Stimulated activated CD4-positive, alpha-beta T cell treated with anti-CD3 and anti-CD28 coated beads, Interleukin-12 subunit alpha, Interleukin-12 subunit beta, amount 100 ng/mL, for 24 hours (primary cell): ENCODE measurements at places on chromosomes 13 and 19.

GRCh38 chr13:100514788-100515409 lies 73.7 kb downstream of the GGACT start:
- peak; percentile 52 for DNase-seq

DNA sequence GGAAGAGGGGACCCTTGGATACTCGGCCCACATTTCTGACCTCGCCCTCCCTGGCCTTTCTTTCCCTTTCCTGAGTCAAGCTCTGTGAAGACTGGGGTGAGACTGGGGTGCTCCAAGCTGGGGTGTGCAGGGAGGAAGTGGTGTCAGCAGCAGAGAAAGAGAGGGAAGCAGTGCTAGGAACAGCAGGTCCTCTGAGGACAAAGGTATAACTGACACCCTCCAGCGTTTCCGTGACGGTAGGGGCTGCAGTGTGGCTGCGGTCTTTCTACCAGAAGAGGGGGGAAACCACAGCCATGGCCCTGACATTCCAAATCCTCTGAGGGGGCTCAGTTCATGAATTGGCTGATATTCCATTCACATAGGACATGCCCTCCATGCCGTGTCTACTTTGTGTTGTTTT lies 1.1 kb downstream of the KIR3DL2 start:
- DNase-seq: no peak

- DNase-seq: no peak
Measured at GRCh38 chr19:41424335-41425173, 2.6 kb downstream of the B3GNT8 start.

DNA sequence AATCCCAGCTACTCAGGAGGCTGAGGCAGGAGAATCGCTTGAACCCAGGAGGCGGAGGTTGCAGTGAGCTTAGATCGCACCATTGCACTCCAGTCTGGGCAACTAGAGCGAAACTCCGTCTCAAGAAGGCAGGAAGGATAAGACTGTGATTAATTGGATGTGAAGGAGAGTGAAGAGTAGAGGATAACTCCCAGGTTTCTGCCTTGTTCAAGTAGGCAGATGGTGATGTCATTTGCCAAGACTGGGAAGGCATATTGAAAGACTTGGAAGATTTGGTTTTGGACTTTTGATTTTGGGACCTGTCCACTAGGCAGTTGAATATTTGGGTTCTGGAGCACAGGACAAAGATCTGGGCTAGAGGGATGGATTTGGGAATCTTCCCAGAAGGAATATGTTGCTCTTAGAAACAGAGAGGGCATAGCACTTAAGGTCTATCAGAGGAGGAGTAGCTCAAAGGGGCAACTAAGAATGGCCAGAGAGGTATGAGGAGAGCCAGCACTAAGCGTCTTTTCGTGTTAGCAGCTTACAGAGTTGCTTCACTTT lies 20.0 kb downstream of the GARRE1 start:
- no peak for DNase-seq

- DNase-seq: no peak
Measured at GRCh38 chr19:33110137-33110910, 21.6 kb upstream of the WDR88 start.

- no peak for DNase-seq
Measured at GRCh38 chr19:28889941-28890670, 322.8 kb downstream of the UQCRFS1 start.

DNA sequence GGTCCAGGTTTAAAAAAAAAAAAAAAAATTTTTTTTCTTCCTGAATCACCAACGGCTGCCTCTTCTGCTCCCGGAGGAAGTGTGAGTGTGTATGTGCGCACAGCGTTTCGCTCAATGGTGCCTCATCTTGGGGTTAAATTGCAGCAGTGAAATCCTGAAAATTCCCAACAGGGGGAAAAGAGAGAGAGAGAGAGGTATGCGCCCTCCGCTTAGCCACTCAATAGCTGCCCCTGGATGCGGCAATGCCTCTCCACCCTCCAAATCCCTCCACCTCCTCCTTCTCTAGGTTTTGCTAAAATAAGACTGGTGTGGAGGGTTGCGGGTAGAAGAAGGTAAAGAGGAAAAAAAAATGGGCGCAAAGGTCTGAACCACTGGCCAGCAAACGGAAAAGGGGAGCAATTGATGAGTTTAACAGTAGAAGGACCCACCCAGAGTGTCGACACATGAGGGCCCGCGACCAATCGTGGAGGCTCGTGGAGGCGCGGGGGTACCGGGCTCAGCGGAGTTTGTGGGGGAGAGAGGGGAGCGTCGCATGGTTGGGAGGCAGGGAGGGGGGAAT lies 853 bp upstream of the CACNA1A start:
- no peak for DNase-seq

GRCh38 chr19:39558624-39559117 lies 18.7 kb upstream of the EID2 start:
- no peak for DNase-seq

GRCh38 chr19:3753631-3754410 lies 7.7 kb downstream of the APBA3 start:
- no peak for DNase-seq

DNA sequence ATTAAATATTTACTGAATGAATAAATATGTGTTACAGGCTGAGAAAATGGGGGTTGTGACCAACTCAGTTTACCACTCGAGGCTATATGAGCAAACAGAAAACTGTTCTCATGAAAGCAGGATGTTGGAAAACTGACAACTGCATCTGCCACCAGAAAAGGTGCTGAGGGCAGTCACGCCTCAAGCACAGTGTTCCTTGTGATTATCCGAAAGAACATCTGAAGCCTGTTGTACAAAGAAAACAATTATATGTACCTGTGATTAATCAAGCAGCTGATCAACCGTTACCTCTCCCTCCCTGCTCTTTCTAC lies 6.2 kb upstream of the KLK13 start:
- no peak for DNase-seq

DNA sequence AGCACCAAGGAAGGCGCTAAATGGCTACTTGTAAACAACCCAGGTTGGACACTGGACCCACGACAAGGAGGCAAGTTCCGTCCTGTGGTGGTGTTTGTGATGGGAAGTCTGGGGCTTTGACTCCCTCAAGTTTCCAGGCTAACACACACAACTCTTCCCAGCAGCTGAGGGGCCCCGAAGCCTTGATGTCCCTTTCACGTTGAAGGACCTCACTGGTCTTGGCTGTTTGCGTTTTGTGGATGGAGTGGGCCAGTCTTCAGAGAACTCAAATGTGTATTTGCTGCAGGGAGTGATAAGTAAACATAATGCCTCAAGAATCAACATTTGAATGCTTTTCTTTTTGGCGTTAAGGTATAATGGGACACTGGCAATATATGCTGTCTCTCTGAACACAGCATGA lies 199.2 kb downstream of the TM9SF2 start:
- no peak for DNase-seq

DNA sequence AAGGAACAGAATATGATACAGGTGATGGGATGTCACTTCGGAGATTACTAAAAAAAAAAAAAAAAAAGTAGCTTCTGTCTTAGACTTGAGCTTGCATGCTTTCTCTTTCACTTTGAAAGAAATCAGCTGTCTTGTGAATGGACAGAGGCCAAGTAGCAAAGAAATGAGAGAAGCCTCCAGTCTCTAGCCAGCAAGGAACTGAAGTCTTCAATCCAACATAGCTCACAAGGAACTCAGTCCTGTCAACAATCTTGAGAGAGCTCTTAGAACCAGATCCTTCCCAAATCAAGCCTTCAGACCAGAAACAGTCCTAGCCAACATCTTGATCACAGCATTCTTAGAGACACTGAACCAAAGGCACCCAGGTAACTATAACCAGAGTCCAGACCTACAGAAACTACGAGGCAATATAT lies 7.7 kb downstream of the N4BP2L2 start:
- no peak for DNase-seq

GRCh38 chr13:42364613-42365000 lies 92.7 kb downstream of the AKAP11 start:
- DNase-seq: no peak

DNA sequence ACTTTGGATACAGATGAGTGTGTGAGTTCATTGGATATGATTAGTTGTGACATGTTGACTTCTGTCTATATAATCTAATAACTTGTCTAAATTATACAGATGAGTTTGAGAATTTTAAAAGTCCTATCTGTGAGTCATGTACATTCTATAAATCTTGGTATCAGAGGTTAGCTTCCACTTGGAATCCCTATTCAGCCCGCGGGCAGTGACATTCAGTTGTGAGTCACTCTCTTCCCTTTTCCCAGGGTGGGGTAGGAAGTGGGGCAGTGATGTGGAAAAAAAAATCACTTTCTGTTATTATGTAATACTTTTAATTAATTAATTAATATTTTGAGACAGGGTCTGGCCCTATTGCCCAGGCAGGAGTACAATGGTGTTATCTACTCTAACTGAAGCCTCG lies 33.0 kb upstream of the ZNF808 start:
- DNase-seq: no peak

DNA sequence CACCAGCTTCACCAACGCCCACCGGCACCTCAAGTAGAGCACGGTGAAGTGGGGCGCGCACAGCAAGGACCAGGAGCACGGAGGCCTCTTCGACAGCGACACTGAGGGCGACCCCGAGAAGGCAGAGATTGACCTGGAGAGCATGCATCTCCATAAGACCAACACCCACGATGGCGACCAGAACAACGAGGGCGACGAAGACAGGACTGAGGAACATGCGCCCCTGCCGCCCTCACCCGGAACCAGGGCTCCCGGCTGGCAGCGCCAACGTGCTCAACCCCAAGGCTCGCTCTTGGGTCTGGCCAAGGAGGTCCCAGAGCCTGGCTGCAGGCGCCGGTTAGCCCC lies 18.5 kb upstream of the RNF17 start:
- no peak for DNase-seq

DNA sequence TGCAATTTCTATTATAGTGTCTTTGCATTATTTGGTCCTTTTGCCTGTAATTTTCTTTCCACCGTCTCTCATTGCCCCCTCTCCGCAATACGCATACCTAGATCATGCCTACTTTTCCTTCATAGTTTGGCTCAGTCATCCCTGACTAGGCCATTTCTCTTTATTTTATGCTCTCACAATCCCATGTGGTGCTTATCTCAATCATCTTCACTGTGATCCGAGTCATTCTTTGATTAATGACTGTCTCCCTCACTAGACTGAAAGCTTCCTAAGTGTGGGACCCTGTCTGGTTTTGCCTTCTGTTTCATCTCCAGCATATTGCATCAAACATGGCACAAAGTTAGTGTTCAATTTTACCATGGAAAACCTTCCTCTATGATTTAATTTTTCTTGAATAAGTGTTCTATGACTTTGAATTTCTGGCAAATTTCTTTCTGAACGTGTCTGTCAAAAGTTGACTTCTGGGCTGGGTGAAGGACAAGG lies 43.7 kb upstream of the OLFM4 start:
- no peak for DNase-seq

- no peak for DNase-seq
Measured at GRCh38 chr13:69948016-69948415, 159.6 kb upstream of the ATXN8OS start.

- DNase-seq: no peak
Measured at GRCh38 chr13:95222733-95223018, 78.6 kb downstream of the ABCC4 start.

DNA sequence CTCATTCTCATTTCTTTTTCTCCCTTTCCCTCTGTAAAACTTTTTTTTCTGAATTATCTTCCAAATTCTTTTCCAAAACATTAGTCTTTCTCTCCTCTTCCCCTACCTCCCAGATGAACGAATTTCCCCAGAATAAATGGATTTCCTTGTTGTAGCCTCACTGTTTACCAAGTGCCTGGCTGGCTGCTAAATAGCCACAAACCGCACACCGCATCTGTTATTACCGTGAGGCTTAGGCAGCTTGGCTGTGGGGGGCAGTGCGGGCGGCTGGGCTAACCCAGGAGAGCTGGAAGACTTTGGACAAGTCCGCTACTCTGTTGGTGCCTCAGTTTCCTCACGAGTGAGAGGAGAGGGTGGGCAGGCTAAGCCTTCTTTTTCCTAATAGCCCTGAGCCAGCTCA lies 10.7 kb downstream of the IL17D start:
- DNase-seq: no peak

DNA sequence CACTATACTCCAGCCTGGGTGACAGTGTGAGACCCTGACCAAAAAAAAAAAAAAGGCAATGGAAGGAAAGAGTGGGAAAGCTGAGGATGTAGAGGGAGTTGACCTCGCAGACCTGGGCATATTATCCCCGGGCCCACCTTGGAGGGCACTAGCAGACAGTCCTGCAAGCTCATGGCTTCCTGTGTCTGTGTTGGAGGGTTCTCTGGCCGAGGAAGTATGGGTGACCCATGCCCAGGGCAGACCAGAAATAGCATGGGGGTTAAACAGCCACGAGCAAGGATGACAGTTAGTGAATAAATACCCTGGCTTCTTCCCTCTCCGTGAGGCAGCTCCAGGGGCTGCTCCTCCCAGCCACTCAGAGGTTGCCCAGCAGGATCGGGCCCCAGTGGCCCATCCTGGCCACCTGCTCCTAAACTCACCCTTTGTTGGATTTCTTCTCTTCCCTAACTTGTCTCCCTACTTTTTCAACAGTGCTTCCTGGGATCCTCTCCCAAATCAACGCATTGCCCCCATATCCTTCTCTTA lies 485.8 kb downstream of the ZNF536 start:
- DNase-seq: no peak

DNA sequence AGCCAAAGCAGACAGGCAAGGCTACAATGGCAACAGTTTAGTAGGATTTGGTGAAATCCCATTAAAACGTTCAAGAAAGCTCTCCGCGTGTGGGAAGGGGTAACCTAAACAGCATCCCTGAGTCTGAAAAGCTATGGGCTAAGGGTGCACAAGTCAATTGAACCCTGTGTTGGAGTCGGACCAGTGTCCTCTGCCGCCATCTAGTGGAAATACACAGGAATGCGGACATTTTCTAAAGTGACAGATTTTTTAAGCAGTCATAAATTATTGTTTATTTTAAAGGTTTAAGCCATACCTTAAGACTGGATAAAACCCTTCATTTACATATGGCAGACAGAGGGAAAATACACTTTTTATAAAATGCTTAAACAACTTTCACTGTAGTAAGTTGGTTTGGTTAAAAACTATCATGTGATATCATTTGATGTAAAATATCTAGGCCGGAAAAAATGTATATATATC lies 26.5 kb upstream of the LSM14A start:
- DNase-seq: no peak
